GM13976 (cell line): ENCODE measurements at places on chromosomes 5 and 9.

GRCh38 chr5:55533521-55534435 lies 986 bp downstream of the PLPP1 start:
- peak; percentile 69 for DNase-seq

DNA sequence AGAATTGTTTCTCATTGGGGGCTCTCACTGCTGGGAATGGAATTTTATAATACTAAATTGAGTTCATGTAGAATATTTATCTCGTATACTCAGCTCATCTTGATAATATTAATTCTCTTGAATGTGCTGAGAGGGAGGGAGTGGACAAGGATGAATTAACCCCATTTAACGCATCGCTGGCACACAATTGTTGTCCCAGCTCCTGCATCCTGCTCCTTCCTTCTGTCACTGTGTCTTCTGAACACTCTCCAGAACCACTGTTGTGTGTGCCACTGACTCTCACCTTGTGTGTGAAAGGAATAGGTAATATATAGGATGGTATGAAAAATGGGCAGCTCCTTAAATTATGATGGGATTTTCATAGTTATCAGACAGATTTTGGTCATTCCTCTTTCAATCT lies 267.3 kb downstream of the MTRR start:
- no peak for DNase-seq

GRCh38 chr5:76838481-76839261 lies 11.1 kb upstream of the S100Z start:
- DNase-seq = no peak

DNA sequence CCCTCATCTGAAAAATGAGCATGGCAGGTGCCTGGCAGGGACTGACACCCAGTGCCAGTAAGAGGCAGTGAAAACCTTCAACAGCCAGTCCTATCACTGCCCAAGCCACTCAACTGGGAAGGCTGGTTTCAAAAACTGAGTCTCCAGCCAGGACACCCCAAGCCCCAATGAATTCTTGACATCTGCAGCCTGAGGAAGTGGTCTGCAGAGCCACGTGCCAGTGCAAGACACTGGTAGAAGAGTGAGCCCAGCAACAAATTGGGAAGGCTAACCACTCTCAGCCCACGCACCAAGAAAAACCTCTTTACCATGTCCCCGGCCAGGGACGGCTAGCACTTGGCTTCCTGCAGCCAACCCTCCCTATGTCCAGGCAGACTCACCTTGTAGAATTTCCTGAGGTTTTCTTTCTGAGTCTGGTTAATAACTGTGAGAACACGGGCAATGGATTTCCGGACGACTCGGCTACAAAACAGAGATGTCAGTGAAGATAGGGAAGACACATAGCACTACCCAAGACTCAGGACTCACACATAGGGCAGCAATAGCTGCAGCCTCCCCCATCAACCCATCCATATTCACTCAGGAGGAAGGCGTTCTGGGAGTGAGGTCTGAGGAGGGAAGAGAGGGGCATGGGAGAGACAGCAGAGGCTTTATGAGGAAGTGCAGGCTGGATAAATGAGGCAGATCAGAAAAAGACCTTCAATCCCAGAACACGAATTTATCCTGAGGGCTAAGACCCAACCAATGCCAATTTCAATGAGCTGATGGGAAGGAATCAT lies 1.8 kb downstream of the RPL35 start:
- DNase-seq = no peak

- no peak for DNase-seq
Observed at GRCh38 chr5:89059274-89059673, 176.3 kb upstream of the MEF2C start.

DNA sequence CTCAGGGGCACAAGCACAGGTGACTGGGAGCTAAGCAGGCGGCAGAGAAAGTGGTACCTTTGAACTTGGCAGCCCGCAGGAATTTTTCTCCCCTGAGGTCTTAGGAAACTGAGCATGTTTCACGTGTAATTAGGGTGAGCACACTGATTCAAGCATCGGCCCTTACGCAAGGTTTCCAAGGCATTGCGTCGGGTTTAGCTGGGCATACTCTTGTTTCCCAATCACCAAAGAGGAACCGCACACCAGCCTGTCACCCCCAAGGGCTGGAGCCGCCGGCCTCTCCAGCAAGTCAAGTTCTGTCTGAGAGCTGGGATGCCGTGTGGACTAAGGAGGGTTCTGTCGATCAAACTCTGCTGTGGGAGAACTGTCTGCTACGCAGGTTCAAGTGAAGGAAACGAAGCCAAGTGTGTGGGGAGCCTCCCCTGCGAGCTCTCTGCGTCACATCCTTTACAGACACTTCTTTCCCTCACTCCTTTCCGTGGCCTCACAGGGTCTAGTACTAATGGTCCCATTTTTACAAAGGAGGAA lies 53.0 kb downstream of the ERGIC1 start:
- no peak for DNase-seq

- DNase-seq = no peak
Observed at GRCh38 chr9:18268381-18268780, 205.6 kb upstream of the ADAMTSL1 start.

- peak; percentile 87 for DNase-seq
Observed at GRCh38 chr5:179795863-179796833, 2.4 kb downstream of the LTC4S start.

- no peak for DNase-seq
Observed at GRCh38 chr9:106969696-106970095, 106.7 kb downstream of the ZNF462 start.

DNA sequence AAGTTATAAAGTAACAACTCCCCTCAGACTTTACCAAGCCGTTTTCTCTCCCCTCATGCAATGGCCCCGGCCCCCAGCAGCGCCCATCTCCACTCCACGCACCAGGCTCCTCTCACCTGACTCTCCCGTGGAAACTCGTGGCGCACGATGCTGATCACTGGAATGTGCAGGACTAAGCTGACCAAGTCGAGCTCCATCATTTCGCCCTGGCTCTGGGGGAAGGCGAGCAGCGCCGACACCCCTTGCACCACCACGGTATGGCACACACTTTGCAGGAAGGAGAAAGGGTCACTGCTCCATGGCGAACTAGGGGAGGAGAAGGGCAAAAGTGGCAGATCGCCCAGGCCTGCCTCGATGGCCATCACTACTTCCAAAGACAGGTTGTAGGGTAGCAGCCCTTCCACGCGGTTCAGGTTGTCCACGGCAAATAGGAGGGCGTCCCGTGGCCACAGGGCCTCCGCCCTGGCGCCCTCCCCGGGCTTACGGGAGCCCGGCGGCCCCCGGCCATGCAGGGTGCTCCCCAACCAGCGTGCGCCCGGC lies 1.2 kb downstream of the GRIN3A start:
- DNase-seq = no peak

DNA sequence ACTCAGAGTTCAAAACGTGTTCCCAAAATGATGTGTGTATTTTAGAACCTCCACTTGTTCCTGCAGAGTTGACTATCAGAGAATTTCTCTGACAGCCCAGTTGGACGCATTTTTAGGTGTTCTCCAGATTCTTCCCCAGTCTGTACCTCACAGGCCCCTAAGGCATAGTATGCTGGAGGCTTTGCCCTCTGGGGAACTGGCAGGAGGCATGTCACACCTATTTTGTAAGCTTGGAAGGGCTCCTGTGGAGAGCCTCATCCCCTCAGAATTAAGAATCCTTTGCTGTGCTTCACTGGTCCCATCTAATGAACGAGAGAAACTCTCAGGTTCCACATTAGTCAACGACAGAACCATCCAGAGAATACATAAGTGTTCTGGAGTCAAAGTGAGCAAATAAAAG lies 144.1 kb upstream of the SLC30A5 start:
- no peak for DNase-seq

DNA sequence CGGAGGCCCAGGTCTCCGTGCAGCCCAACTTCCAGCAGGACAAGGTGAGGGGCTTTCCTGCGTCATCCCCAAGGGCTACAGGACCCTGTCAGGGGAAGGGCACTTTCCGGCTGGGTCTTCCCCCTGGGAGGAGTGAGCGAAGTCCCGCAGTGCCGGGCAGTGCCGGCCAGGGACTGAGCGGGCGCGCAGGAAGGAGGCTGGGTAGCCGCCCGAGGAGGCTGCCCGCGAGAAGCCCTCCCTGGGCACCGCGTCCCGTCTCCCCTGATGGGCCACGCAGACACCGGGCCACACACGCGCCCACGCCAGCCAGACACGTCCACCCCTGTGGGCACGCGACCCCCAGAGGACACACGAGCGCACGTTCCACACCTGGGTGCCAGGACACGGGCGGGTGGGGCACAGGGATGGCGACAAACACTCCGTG lies 357 bp downstream of the PTGDS start:
- DNase-seq = no peak

- DNase-seq = no peak
Observed at GRCh38 chr5:151897896-151898295, 26.8 kb downstream of the GLRA1 start.

DNA sequence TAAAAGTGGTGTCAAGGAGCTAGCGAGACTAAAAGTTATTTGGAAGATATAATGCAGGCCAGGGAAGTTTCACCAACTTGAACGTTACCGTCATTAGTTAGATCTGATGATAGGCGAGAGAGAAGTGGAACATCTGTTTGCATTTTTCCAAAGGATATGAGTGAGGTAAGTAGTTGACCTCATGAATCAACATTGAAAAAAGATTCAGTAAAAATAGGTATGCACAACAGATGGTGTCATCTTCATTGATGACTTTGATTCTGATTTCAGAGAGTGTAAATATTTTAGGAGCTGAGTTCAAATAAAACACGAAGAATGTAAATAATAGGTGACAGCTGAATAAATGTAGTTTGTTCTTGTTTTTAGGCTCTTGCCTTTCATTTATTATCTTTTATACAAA lies 998.9 kb upstream of the CDH6 start:
- DNase-seq = no peak

- no peak for DNase-seq
Observed at GRCh38 chr5:159669559-159669958, 246.7 kb upstream of the ADRA1B start.

GRCh38 chr5:156835905-156836304 lies 14.2 kb upstream of the PPP1R2B start:
- DNase-seq = no peak

DNA sequence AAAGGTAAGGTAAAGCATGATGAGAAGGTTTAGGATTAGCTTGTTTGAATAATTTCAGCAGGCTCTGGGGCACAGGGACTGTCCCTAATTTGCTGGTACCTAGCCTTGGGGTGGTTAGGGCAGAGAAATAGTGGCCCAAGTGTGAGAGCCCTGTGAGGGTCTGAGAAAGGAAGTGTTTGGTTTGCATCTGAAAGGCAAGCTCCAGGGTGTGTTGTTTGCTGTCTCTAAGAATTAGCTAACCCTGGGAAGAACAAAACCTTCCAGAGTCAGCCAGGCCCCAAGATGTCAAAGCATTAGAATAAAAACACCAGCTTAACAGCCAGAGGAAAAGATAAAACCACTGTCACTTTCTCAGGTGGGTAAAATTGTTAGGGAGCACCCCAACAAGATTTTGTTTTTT lies 31.0 kb downstream of the TMEM252 start:
- no peak for DNase-seq

GRCh38 chr5:181190711-181191525 lies 14.1 kb downstream of the TRIM7 start:
- DNase-seq = peak; percentile 36

DNA sequence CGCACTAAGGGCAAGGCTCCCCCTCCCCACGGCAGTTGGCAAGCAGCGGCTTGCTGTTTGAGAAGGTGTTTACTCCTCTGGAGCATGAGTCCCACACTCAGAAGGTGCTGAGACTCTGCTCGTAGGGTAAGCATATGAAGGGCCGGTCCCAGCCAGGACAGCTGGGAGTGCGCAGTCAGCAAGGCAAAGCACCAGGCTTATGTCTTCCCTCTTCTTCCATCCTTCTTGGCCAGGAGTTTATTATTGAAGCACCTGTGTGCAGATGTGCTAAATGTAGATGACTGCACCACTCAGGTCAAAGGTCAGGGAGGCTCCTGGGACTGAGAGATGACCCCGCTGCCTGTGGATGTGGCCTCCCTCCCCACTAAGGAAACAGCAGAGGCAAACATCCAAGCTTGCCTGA lies 27.0 kb upstream of the CDKN2AIPNL start:
- DNase-seq = no peak

DNA sequence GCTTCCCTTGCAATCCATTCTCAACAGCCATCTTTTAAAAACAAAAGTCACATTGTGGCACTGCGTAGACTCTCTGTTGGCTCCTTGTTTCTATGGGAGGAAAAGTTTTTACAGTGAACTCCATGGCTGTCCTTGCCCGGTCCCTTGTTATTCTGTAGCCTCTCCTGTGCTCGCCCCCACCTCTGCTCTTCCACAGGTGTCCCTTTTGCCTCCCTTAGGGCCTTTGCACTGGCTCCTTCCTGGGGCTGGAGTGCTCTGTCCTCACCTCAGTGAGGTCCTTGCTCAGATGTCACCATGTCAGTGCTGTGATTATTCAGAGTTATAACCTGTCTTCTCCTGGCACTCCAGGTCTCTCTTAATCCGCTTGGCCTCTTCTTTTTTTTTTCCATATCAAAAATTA lies 308.8 kb downstream of the DOCK8 start:
- DNase-seq = no peak

- DNase-seq = no peak
Observed at GRCh38 chr9:79953908-79954307, 382.1 kb downstream of the TLE4 start.

DNA sequence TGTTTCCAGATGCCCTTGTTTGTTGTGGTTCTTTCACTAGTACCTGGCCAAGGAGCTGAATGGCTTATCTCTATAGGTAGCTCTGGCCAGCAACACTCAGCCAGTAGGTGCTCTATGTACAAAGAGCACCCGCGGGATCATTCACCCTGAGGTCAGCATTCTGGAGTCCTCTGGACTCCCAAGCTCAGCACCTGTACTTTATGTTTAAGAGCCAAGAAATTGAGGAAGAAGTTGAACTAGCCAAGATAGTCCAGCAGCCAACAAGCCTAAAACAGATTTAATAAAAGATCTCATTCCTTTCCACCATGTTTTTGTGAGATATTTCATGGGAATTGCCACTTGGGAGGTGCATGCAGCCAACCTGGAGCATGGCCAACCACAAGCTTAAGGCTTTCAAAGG lies 242.6 kb upstream of the PAPPA start:
- no peak for DNase-seq

- no peak for DNase-seq
Observed at GRCh38 chr9:131302244-131303075, 12.9 kb downstream of the PLPP7 start.

- DNase-seq = no peak
Observed at GRCh38 chr9:78028926-78029325, 2.7 kb downstream of the GNAQ start.

- DNase-seq = no peak
Observed at GRCh38 chr9:76817489-76817888, 53.3 kb downstream of the PCA3 start.

DNA sequence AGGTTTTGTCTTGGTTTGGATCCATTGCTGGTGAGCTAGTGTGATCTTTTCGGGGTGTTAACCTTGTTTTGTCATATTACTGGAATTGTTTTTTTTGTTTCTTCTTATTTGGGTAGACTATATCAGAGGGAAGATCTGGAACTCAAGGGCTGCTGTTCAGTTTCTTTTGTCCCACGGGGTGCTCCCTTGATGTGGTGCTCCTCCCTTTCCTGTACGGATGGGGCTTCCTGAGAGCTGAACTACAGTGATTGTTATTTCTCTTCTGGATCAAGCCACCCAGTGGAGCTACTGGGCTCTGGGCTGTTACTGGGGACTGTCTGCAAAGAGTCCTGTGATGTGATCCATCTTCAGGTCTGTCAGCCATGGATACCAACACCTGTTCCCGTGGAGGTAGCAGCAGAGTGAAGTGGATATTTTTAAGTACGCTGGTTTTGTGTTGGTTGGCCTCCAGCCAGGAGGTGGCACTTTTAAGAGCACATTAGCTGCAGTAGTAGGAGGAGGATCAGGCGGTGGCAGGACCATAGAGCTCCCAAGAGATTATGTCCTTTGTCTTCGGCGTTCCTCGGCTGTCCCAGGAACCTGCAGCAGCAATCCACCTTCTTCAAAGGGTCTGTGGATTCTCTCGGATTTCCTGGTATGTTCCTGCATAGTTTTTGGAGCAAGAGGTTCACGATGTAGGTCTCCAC lies 27.2 kb downstream of the SCAMP1 start:
- DNase-seq = no peak
